Endodermal cell (in vitro differentiated cells): ENCODE measurements at places on chromosomes 11 and 22. TPM values are rescaled to one million over a fixed set of nuclear protein-coding genes. Genes with fewer than 3 reads are reported as not detected.

The FGF19 gene
- 0.40 to 0.66 TPM (median 0.61 TPM) in 3 replicates for total RNA-seq

DNA sequence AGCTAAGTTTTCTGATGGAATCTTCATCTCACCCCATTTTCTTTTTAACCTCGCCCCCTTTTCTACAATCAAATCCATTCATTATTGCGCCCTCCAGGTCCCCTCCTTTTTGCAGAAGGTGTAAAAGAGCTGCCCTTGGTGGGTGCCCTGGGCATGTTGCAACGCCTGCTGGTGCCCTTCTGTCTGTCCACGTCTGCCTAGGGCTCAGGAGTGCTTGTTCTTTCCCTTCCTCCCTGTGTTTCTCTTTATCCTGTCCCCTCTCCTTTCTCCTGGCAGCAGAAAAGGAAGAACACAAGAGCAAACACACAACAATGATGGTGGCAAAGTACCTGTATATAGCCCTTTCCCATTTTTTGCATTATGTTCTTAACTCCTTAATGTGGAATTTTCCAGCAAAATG is 6.2 kb upstream of the TLCD5 start:
- DNase-seq: peak; percentile 29

The SORL1 gene
- total RNA-seq: 51.7 to 62.4 TPM (median 56.4 TPM) in 3 replicates

The ARFIP2 gene
- 53.8 and 56.5 TPM in 2 replicates for total RNA-seq

The PARVG gene
- total RNA-seq: 0.11 to 0.12 TPM in 2 of 3 replicates, not detected in the other

- no peak for DNase-seq
These were observed 369.3 kb downstream of the SOX6 start for GRCh38 chr11:15987046-15987445.

The VWCE gene
- 8.8 and 13.3 TPM in 2 replicates for total RNA-seq

- DNase-seq: peak; percentile 85
These were observed 109.2 kb downstream of the CSNK2A3 start for GRCh38 chr11:11243590-11244469.

GRCh38 chr11:115682101-115682500 is 177.9 kb upstream of the CADM1 start:
- no peak for DNase-seq

- no peak for DNase-seq
These were observed 924 bp downstream of the C11orf65 start for GRCh38 chr11:108466405-108466804.

DNA sequence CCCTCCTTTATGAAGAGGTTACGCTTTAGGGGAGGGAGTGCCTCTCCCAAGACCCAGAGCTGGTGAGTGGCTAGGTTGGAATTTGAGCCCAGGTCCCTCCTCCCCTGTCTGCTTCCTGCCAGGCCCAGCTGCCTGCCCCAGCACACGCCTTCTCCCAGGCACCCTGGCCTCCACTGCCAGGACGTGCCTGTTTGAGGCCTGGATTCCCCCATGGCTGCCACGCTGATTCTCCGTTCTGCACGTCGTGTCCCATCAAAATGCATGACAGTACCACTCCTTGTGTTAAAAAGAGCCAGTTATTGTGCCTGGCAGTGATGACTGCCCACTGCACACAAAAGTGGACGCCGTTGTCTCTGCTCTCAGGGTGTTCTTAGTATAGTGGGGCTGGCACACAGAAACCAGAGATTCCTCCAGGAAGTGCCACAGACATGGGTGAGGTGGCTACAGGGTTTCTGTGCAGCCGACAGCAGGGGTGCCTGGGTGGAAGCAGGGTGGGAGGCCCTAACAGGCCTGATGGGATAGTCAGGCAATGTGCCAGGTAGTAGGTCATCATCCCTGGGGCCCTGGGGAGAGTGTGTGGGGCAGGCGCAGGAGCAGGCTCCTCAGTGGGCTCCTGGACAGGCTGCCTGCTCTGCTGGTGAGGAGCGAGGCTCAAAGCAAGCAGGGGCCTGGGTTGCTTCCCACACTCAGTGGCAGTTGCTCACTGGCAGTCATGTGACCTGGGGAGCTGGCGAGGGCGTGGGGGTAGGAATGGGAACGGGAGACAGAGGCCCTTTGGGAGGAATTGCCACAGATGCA is 24.2 kb downstream of the MED15 start:
- DNase-seq: peak; percentile 74

The RIBC2 gene
- 10.6 and 11.5 TPM in 2 replicates for total RNA-seq

DNA sequence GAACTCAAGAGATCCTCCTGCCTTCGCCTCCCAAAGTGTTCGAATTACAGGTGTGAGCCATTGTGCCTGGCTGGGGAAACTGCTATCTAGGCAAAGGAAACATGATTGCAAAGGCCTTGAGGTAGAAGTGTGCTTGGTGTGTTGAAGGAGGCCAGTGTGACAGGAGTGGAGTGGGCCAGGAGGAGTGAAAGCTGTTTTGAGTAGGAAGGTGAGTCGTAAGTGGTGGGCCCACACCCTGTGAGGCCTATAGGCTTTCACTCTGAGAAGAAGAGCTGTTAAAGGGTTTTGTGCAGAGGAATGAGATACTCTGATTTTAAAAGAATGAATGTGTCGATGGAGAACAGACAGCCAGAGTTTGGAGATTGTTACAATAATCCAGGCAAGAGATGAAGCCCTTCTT is 43.4 kb downstream of the WEE1 start:
- DNase-seq: no peak

DNA sequence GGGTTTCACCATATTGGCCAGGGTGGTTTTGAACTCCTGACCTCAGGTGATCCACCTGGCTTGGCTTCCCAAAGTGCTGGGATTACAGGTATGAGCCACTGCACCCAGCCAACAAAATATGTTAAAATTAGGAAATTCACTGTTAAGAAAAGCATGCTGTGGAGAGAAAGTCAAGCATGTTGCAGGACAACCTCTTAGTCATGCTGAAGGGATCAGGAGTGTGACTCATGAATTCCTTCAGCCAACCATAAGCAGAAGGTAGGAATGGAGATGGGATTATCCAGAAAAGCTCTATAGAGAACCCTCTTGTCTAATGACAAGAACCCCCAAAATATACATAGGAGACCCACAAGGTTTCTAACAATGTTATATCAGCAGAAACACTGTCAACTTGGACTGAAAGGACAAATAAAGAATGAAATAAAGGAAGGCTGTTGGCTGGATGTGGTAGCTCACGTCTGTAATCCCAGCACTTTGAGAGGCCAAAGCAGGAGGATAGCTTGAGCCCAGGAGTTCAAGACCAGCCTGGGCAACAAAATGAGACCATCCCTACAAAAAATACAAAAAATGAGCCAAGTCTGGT is 16.0 kb downstream of the MRTFA start:
- DNase-seq: peak; percentile 6

GRCh38 chr11:117230286-117230961 is 1.4 kb downstream of the PCSK7 start:
- DNase-seq: no peak

DNA sequence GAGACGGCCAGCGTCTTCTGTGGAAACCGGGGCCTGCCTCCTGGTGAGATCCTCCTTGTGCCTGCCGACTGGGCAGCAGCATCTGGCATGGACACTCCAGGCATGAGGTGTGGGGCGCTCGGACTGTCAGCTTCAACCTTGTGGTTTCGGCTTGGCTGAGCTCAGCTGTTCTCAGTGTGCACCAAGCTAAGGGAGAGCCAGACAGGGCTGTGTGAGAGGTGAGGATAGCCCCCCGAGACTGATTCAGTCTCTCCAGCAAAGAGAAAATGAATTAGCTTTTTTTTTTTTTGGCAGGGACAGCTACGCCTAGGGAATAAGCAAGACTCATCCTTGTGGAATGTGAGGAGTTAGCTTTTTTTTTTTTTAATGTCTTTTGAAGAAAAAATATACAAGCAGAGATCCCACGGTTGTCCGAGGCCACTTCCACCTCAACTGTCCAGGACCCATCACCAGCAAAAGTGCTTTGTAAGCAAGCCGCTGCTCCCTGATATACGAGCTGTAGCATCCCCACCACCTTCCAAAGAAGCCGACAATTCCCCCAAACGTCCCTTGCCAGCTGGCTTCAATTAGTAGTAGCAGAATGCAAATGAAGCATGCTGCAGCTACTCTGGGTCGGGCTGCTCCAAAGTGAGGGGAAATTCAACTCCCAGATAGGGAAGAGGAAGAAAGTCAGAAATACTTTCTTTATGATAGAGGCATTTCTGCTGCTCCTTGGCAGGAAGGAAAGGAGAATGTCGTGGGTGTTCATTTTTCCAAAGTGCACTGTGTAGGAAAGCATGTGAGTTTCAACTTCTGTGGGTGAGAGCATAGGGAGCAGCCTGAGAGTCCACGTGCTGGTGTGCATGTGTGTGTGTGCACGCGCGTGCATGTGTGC is 9.7 kb upstream of the THY1 start:
- no peak for DNase-seq

DNA sequence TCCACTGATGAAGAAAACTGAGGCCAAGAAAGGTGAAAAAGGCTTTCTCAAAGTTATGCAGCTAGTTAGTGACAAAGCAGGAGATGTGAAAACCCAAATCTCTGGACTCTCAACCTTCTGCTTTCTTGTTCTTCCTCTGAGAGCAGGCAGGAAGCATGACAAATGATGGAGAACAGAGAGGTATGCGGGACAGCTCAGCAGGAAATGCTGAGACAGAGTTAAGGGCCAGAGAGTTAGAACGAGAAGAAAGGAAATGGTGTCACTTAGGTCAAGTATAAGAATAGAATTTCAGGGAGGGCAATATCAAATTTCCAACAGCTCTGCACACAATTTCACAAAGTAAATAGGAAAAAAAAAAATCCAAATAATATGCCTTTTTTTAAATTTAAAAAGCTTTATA is 67.6 kb upstream of the ARHGAP42 start:
- DNase-seq: no peak

DNA sequence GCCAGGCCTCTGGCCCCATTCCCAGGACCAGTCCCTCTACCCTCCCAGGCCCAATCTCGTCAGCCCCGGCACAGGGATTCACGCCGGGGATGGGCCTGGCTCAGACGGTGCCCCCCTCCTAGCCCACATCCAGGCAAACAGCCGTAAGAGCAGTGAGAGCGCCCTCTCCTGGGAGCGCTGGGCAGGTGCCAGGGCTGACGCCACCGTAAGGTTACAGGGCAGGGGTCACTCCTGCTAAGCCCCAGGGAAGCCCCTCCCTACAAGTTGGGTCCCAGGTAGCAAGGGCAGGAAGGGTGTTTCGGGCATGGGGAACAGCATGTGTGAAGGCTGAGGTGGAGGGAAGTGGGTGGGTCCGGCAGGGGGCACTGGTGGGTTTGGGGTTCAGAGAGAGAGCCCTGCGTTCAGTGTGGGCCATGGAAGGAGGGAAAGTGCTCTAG is 19.2 kb upstream of the PPARA start:
- DNase-seq: peak; percentile 89

GRCh38 chr11:61163714-61164605 is 2.7 kb upstream of the VPS37C start:
- no peak for DNase-seq

The TMX2 gene
- 57.0 to 68.0 TPM (median 67.6 TPM) in 3 replicates for total RNA-seq

GRCh38 chr11:77672264-77672663 is 34.7 kb upstream of the CLNS1A start:
- no peak for DNase-seq

GRCh38 chr22:17164392-17165024 is 5.4 kb upstream of the HDHD5 start:
- peak; percentile 64 for DNase-seq

The TRIM22 gene
- total RNA-seq: 3.1 and 4.2 TPM in 2 replicates

The NRIP3 gene
- total RNA-seq: 0.86 to 1.2 TPM (median 0.95 TPM) in 3 replicates

DNA sequence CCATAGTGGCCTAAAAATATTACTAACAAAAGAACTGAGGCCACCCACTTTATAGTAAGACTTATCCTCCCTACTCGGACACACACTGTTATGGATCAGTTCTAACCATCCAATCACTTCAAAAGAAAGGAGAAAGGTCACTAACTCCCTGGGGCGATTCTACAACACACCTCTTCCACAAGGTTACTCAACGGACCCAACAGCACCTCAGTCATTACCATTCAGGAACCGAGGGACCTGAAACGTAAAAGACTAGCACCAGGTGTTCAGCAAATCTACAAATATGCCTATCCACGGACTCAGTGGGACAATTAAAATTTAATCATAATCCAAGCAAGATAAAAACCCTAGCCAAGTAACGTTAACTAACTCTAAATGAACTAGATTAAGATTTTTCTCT is 1.6 kb downstream of the HNRNPUL2 start:
- DNase-seq: no peak

GRCh38 chr11:96538104-96538503 is 148.3 kb downstream of the JRKL start:
- DNase-seq: no peak

DNA sequence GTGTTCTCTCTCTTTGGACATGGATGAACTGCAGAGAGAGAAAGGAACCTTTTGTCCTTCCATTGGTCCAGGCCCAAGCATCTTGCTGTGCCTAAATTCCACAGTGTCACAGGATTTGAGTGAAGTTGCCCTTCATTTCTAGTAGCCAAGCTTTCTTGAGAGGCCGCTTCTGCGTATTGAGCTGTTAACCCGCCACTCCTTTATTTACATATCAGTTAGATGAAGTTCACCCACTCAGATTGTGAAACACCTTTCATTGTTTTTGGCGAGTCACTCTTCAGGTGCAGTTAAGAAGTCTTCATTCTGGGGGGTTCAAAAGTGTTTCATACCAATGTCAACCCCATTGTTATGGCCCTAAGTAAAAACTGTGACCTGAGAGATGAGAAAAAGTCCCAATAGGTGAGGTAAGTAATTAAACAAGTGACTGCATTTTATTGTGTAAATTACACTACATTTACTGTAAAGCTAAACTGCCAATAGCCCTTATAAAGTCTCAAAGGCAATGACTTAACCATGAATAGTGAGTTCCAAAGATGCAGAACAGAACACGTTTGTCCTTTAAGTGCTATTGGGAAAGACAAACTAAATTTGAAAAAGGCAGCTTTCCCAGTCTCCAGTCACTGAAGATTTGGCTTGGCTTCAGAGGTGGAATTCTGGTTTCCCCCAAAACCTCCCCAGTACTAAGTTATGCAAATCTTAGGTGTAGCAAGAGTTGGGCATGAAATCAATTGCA is 61.0 kb downstream of the APIP start:
- peak; percentile 36 for DNase-seq

The TENM4 gene
- 101 and 130 TPM in 2 replicates for total RNA-seq

GRCh38 chr11:20671856-20672546 is 2.6 kb downstream of the NELL1 start:
- no peak for DNase-seq

GRCh38 chr11:128261011-128261421 is 326.3 kb downstream of the ETS1 start:
- no peak for DNase-seq

DNA sequence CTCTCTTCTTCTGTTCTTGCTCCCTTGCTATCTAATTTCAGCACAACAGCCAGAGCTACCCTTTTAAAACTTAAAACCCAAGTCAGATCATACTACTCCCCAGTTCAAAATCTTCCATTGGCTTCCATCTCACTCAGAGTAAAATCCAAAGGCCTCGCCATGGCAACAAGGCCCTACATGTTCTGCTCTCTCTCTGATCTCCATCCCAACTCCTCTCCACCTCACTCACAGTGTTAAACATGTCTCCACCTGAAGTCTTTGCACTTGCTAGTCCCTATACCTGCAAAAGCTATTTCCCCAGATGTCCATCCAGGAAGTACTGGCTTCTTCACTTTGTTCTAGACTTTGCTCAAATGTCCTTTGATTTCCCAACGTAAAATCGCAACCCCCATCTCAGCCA is 3.0 kb upstream of the GRAP2 start:
- DNase-seq: no peak

GRCh38 chr11:113506893-113507292 is 31.7 kb upstream of the DRD2 start:
- no peak for DNase-seq

- DNase-seq: peak; percentile 33
These were observed 105.6 kb upstream of the ALDH3B2 start for GRCh38 chr11:67780056-67780455.

The MS4A6A gene
- not detected in 3 replicates for total RNA-seq

GRCh38 chr11:116052603-116053547 is 548.7 kb upstream of the CADM1 start:
- no peak for DNase-seq

GRCh38 chr22:36358533-36359469 is 29.0 kb downstream of the MYH9 start:
- DNase-seq: no peak

The LRRC56 gene
- total RNA-seq: 3.8 and 4.3 TPM in 2 replicates

GRCh38 chr11:46210133-46210636 is 67.3 kb upstream of the CREB3L1 start:
- no peak for DNase-seq
